ENCODE measurements at places on chromosomes 1 and 21.

DNA sequence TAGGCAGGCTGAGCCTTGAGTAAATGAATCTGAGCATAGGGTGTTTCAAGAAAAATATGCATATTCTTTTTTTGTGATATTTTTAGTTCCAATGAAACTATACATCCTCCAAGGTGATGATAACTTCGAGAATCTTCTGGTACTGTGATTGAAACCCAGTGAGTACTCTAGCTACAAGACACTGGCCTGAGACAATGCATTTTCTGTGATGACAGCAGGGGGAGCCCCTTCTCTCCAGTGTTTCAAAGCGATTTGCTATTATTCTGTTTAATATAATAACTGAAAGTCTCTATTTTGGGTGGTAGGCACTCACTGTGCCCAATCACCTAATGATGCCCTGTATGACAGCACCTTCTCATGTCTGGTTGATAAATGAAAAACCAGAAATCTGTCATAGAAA lies 12.1 kb downstream of the IRF2BP2 start:
- no peak for DNase-seq

GRCh38 chr1:75969550-75969949 lies 37.3 kb upstream of the ASB17 start:
- no peak for DNase-seq

GRCh38 chr1:60596791-60597750 lies 485.3 kb upstream of the NFIA start:
- no peak for DNase-seq

DNA sequence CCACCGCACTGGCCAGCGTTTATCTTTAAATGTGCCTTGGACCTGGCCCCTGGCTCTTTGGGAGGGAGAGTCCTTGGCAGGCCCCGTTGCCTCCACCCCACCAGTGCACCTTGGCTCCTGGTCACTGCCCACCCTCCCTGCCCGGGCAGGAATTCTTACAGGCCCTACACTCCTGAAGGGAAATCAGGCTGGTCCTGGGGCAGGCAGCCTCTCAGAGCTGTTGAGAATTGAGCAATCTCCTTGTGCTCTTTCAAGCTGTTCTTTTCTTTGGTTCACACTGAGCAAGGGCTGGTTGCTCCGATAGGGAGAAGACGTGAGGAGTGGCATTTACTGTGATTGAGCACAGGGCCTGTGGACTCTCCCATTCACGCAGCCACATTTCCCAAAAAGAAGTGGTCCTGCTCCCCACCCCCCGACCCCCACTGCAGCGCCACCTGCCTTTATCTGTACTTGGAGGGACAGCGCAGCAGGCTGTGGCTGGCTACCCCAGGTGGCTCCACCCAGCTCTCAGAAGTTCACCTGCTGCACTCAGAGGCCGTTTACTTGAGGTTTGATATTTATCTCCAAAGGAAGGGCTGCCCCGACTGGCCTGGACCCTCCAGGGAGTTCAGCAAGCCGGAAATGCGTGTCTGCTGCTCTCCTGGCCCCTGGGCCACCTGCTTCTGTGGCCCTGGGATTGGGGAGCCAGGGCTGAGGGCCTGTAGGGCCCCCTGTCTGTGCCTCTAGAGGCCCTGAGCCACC lies 47.8 kb downstream of the SKI start:
- no peak for DNase-seq

- no peak for DNase-seq
These were observed 1.8 kb upstream of the ELAPOR1 start for GRCh38 chr1:109112056-109112651.

DNA sequence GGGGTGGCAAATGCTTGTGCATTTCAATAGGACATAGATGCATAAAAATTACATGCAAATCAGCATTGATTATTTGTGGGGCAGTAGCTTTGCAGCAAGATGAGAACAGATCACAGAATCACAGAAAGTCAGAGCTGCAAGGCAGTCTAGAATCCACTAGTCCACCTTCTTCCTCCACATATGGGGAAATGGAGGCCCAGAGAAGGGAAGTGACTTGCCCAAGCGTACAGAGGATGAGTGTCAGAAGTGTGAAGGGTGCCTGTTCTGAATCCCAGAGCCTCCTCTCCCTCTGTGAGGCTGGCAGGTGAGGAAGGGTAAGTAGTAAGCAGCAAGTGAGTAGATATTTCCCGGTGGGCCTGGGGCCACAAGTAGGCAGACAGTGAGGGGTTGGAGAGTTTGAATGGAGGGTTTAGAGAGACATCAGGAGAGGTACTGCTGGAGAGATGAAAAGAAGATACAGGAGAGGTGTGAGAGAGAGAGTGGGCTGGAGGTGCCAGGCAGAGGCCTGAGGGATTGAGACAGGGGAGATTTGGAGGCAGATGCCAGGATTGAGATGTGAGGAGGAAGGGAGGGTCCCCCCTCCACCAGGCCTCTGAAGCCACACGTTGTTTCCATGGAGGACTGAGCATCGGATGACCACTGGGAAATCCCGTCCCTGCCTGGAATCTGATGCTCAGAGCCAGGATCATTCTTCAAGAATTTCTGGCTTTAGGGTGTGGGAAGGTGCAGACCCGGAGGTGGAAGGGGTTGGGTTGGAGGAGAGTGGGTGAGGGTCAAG lies 4.8 kb upstream of the MYOG start:
- no peak for DNase-seq

- DNase-seq: no peak
These were observed 57.5 kb downstream of the PRKCZ start for GRCh38 chr1:2107586-2108212.

DNA sequence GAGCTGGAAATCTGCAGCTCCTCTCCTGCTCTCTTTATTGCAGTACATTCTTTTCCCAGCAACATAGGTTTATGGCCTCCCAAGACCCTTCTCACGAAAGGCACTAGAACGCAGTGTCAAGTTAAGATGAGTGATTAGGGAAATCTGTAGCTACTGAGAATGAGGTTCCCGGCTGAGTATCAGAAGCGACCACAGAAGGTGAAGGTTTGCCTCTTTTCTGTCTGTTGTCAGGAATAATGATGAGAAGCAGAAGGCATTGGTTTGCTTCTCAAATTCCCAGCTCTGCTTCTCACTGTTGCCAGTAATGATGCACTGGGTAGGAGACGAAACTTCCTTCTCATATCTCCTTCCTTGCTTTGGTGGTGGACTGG lies 128.4 kb downstream of the NTMT2 start:
- DNase-seq: no peak

- DNase-seq: no peak
These were observed 20.6 kb upstream of the PGD start for GRCh38 chr1:10378081-10378841.

GRCh38 chr1:205283270-205284147 lies 38.0 kb downstream of the NUAK2 start:
- DNase-seq: no peak

DNA sequence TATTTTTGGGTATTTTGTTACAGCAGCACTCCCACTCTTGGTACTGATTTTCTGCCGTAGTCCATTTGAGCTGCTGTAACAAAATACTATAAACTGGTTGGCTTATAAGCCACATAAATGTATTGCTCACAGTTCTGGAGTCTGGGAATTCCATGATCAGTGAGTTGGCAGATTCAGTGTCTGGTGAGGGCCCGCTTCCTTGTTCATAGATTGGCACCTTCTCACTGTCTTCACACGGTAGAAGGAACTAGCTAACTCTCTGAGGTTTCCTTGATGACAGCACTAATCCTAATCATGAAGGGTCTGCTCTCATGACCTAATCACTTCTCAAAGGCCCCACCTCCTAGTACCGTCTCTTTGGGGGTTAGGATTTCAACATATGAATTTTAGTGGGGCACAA lies 85.2 kb downstream of the HHAT start:
- no peak for DNase-seq

DNA sequence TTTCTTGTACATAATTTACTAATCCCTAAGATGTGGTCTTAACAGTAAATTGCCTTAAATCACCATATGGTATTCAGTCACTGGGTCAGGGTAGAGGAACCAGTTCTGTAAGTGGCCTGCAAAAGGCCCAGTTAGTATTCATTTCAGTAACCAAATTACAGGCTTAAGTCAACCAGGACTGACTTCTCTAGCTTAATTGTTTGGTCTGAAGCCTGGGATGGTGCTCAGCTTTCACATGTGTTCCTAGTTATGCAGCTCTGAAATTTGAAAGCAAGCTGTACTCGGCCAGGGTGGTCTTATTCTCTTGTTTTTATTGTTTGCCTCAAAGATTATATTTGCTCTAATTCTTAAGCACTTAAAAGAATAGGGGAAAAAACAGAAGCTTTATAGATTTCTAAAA lies 144.6 kb downstream of the MAGI3 start:
- DNase-seq: no peak

GRCh38 chr1:85203573-85204171 lies 2.9 kb upstream of the SYDE2 start:
- no peak for DNase-seq

DNA sequence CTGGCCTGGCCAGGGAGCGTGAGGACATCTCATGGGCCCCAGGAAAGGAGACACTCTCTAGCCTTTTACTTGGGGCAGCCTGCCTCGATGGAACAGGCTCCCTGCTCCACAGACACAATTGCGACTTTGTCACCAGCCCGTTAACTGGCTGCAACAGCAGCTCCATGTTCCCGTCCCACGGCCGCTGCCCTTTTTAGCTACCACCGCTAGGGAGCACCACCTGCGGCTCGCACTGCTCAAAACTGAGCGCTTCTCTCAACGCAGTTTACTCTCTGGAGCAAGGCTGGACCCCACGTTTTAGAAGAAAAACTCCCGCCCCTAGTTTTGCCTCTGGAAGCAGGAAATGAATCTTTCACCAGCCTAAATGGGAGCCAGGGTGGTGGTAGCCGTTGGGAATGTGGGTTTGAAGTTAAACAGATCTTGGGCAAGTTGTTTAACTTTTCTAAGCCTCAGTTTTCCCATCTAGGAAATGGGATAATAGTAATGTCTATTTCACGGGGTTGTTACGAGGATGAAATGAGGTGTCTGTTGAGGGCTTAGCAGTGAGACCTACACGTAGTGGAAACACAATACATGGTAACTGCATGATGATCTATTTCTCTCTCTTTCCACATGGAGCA lies 3.5 kb upstream of the LRRC38 start:
- DNase-seq: no peak

- no peak for DNase-seq
These were observed 55.7 kb downstream of the RGS4 start for GRCh38 chr1:163124812-163125211.

DNA sequence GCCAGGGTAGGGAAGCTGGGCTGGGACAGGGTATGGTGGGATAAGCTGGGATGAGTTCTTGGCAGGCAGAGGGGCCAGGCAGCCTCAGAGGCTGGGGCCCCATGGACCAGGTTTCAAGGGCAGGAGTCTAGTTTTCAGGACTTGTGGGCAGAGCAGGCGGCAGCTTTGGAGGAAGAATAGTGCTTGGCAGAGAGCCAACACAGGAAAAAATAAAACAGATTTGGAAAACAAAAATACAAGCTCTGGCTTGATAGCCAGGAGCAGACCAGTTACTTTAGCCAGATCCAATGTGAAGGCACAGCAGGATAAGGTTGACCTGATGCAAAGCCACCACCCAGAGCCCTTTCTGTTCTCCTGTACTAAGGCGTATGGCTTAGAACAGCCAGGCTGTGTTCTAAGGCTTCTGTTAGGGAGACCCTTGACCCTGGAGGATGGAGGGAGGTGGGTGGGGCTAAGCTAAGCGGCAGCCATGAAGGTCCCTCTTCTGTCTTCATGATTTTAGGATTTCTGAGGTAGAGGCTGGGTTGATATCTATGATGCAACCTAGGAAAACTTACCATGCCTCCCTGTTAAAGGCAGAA lies 5.5 kb downstream of the TRAF5 start:
- no peak for DNase-seq

- no peak for DNase-seq
These were observed 52.0 kb downstream of the SLC19A1 start for GRCh38 chr21:45490049-45490731.

GRCh38 chr1:91795591-91796389 lies 90.2 kb downstream of the TGFBR3 start:
- DNase-seq: peak; percentile 62

- DNase-seq: no peak
These were observed 39.5 kb downstream of the TRPM2 start for GRCh38 chr21:44392916-44393315.

DNA sequence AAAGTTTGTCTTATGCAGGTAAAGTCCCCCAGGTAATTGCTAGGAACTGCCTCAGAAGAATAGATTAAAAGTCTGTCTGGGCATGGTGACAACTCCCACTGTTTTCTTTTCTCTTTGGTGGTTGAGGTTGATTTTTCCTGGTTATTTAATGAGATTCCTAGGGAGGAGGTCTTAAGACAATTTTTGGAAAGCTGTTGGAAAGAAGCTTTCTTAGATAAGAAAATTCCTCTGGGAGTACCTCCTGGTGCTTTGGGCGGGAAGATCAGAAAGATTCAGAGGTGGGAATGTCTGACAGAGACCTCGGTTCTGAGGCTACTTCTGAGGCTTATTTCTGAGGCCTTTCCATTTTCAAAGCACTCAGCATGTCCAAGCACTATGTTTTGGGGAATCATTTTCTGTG lies 25.0 kb upstream of the IVNS1ABP start:
- DNase-seq: no peak

DNA sequence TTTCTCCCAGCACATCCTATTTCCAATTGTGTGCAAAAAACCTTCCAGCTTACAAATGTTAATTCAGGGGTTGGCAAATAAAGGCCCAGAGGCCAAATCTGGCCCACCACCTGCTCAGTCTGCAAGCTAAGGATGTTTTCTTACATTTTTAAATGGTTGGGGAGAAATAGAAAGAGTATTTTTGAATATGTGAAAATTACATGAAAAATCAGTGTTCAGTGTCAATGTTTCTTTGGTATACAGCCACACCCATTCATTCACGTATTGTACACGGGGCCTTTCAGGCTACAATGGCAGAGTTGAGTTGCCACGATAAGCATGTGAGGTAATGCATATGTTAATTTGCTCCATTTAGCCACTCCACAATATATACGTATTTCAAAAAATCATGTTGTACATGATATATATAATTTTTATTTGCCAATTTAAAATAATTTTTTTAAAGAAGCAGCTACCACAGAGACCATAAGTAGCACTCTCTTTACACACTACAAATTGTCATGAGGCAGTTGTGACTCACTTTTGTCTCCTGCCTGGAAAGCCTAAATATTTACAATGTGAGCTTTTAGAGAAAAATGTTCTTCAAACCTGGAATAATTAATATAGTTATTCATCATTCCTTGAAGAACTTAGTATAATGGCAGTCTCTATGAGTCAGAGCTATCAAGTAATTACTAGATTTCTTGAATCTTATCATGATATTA lies 189.6 kb downstream of the SMYD3 start:
- no peak for DNase-seq

- DNase-seq: no peak
These were observed 257.2 kb downstream of the FGGY start for GRCh38 chr1:59554011-59554663.

GRCh38 chr1:163068716-163069115 lies 445 bp upstream of the RGS4 start:
- no peak for DNase-seq

DNA sequence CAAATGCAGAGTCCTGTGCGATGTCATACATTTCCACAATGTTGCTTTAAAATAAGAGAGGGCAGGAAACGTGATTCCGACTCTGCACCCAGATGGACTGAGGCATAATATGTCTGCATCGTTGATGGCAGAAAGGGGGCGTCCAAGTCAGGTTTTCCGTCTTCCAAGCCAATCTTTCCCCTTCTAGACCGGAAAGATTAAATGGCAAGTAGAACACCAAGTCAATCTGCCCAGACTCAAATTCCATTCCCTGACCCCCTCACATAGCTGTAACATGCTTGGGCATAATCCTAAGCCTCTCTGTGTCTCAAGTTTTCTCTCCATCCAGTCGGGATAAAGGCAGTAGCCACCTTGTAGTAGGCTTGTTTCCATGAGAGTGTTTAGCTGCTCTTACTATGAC lies 14.4 kb downstream of the PCP4 start:
- DNase-seq: no peak

- DNase-seq: no peak
These were observed 19.2 kb downstream of the WDTC1 start for GRCh38 chr1:27253596-27253995.
